ENCODE measurements at places on chromosomes 16 and 17.
A peak's percentile ranks its signal among the peaks of the same experiment; 100 is the strongest.

- DNase-seq = no peak
These were observed 2.5 kb downstream of the CAPNS2 start for GRCh38 chr16:55569025-55569424.

DNA sequence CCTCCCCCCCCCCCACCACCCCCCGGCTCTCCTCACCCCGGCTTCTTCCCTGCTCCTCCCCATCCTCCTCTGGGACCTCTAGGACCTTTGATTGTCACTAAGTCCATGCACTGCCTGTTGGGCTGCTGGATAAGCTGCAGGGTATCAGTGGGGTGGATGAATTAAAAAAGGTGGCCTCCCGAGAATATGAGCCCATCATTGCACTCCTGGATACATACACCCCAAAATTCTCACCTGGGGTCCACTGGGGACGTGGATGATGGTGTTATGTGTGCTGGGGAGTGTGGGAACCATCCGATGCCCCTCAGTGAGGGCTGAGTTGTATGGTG is 88.8 kb downstream of the IRF8 start:
- no peak for DNase-seq

DNA sequence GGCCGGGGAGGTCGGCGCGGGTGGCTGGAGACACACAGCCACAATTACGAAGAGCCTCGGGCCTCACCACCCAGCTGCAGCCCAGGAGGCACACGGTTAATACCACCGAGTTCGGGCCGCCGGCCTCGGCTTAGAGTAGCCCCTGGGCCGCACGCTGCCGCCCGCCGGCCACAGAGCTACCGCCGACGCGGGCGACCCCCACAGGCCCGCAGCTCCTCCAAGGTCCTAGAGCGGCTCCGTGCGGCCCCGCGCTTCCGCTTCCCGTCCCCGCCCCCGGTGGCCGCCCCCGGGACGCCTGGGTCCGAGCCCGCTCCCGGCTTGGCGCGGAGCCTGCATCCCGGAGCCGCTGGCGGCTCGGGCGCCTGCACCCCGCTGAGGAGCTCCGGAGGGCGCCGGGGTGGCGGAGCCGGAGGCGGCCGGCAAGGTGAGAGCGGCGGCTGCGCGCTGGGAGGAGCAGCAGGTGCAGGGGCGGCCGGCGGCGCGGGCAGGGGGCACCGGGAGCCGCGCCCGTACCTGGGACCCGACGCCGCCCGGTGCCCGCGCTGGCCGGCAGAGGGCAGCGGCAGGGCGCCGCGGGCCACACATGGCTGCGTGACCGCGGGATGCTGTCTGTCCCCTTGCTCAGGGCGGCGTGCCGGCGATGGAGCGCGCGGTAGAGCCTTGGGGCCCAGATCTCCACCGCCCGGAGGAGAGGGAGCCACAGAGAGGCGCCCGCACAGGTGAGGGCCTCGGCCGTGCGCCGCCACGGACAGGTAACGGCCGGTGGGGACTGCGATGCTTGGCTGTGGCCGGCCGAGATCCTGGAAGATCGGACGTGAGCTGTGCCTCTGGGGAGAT is at the start of gene ZNF48:
Gene ZNF48 (plus strand): TSS at position 266 of the 837 bp plus-strand sequence. CDS start 375 bp downstream, at position 641.
- peak; percentile 62 for DNase-seq

- no peak for DNase-seq
These were observed 49.2 kb downstream of the ZNRF1 start for GRCh38 chr16:75048054-75048453.

GRCh38 chr17:36503456-36504155 is 17.1 kb downstream of the ZNHIT3 start:
- DNase-seq = no peak

Data from CD4-positive, alpha-beta T cell treated with Interleukin-10 for 1 hour (primary cell).